ENCODE measurements at places on chromosomes 3 and 15.

DNA sequence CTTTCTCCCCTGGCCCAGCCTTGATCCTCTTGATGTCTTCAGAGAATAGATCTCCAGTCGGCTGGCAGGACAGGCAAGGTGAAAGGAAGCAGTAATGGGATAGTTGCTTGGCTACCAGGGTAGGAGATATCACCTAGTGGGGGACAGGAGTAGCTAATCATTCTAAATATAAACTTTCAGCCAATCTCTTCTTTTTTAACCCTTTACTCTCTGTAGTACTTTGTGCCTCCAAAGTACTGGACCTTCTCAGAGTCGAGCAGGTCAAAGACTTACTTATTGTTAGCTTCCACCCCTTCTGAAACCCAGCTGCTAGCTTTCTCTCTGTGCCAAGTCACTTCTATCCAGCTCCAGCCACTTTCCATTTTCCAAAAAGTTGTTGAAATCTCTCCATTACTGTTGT, 43.4 kb upstream of the FILIP1L start:
- no peak for DNase-seq

GRCh38 chr3:153138276-153139210, 23.5 kb upstream of the RAP2B start:
- DNase-seq: no peak

GRCh38 chr3:158789592-158789991, 12.3 kb upstream of the MFSD1 start:
- DNase-seq: no peak

GRCh38 chr3:175656461-175656860, 797.3 kb downstream of the NAALADL2 start:
- DNase-seq: no peak

DNA sequence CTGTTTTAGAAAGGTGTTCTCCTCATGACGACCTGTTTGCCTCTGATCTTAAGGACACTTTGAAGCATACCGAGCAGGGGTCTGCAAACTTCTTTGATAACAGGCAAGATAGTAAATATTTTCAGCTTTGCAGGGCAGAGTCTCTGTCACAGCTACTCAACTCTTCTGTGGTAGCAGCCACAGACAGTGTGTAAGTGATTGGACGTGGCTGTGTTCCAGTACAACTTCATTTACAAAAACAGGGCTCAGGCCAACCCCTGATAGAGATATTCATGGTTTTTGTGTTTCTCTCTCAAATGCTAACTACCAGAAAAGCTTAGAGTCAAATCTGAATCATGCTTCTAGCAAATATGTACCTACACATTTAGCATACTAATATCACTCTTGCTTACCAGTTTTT, 51.5 kb downstream of the TGFBR2 start:
- no peak for DNase-seq

- DNase-seq: no peak
These were observed 331.7 kb downstream of the RBMS3 start for GRCh38 chr3:29612536-29612935.

- no peak for DNase-seq
These were observed 1.0 kb downstream of the ULK3 start for GRCh38 chr15:74841891-74842373.

GRCh38 chr3:70308760-70309159, 3.7 kb downstream of the MDFIC2 start:
- DNase-seq: no peak

Data from stimulated activated CD8-positive, alpha-beta memory T cell treated with anti-CD3 and anti-CD28 coated beads, Interleukin-12 subunit alpha, Interleukin-12 subunit beta, amount 100 ng/mL, for 4 hours (primary cell).